ENCODE measurements at places on chromosomes 5 and 9.
A peak's percentile ranks its signal among the peaks of the same experiment; 100 is the strongest.

DNA sequence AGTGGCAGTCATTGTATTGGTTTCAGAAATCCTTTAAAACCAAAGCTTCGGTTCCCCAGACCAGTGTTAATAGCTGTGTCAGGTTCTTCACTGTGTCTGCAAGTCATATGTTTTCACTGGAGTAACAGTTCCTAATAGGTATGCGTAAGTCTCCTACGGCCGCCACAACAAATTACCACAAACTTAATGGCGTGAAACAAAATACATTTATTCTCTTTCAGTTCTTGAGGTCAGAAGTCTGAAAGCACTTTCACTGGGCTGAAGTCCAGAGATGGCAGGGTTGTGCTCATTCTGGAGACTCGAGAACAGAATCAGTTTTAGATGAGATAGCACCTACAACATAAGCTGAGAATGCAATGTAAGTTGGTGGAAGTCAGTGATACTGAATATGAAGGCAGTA, 556.2 kb downstream of the TLE4 start:
- DNase-seq: no peak

GRCh38 chr9:129395633-129396364, 217.7 kb upstream of the IER5L start:
- no peak for DNase-seq

DNA sequence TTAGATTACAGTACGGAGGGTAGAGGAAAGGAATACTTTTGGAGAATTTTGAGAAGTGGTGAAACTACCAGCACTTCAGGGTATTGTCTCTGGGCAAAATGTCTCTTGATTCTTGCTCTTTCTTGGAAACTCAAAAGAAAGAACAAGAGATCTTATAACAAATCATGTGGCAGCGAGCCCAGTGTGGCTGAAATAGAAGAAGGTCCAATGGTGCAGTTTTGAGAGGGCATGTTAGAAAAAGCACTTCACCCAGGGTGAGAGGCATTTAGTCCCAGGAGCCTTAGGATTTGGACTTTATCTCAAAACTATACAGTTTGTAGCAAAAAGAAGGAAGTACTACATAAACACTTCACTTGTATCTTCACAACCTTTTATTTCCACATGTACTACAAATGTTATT, 39.4 kb downstream of the NNT start:
- no peak for DNase-seq

GRCh38 chr5:102583276-102584124, 84.7 kb upstream of the SLCO6A1 start:
- DNase-seq: peak; percentile 32

DNA sequence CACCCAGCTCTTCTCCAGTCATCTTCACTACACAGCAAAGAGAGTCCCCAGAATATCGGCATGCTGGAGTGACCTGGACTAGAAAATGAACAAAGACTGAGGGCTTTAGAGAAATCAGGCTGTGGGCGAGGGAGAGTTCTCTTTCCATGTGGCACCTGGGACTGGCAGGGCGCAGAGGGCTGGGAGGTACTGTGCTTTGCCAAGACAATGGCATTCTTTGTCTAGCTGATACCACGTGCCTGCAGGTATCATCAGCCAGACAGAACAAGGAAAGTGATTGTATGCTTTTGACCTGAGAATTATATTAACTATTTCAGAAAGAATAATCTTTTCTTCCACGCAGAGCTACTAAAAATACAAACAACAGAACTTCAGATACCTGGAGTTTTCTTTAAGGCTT, 30.5 kb downstream of the DDX31 start:
- no peak for DNase-seq

DNA sequence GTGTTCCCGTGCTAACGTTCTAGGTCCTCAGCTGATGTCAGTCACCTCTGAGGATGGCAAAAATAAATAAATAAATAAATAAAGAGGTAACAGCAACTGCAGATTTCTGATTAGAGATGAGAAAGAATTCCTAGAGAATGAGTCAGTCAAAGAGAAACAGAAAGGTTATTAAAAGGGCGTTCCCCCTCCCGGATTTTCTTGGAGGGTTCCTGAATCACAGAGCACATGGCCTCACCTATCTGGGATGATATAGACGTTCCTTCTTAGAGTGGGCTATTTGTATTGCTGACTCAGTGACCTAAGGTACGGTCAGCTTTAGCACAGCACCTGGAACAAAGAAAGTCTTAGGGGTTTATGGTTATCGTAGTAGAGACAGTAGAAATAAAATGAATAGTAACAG, 30.6 kb downstream of the HTR4 start:
- no peak for DNase-seq

DNA sequence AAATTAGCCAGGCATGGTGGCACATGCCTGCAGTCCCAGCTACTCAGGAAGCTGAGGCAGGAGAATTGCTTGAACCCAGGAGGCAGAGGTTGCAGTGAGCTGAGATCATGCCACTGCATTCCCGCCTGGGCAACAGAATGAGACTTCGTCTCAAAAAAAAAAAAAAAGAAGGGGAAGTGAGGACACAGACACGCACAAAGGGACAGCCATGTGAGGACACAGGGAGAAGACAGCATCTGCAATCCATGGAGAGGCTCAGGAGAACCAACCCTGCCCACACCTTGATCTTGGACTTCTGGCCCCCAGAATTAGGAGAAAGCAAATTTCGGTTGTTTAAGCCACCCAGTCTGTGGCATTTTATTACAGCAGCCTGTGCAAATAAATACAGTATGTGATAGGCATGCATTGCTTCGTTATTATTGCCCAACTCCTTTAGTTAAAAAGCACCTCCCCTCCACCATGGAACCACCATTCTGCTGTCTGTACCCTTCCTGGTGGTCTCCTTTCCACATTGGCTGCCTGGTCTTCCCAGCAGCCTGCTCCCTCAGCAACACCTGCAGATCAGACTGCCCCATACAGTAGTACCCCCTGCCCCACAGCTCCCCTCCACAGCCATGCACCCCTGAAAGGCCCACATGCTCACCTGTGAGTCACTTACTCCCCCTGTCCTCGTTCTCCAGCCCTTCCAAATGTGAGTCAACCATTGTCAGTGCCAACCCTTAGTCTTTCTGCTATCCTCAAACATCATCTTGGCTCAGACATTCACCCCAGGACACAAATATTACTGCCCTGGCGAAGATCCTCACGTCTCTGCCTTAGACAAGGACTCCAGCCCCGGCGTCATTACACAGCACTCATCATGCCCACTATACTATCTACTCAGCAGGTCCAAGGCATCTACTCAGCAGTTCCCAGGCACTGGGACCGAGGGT, 128.8 kb downstream of the ROR2 start:
- no peak for DNase-seq

DNA sequence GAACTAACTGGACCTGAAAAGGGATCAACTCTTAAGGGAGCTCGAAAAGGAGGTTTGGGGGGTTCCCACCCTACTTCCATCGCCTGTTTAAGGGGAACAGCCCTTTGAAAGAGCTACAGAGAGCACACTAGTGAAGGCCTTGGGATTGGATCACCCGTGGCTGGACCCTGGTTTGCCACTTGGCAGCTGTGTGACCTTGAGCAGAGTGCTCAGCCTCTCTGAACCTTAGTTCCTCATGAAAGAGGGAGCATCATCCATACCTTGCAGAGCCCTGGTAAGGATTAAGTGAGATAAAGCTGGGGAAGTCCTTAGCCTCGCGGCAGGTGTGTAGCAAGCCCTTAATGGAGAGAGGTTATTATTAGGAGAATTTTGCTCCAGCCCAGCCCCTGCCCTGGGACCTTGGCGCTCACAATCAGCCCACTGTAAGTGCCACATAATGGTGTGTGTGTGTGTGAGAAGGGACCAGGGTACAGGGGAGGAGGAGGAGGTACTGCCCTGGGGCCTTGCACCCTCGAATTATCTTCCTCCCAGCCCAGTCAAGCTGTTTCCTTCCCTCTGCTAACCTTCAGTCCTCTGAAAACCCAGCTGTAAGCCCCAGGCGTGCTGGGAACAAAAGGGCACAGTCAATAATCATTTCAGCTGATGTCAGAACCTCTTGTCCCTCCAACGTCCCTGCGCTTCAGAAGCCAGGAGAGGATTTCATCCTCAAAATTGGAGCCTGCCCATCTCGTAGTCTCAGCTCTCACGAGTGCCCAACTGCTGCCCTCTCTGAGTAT, 42.9 kb downstream of the FOXI1 start:
- DNase-seq: no peak

GRCh38 chr5:149326611-149327010, 18.7 kb upstream of the GRPEL2 start:
- no peak for DNase-seq

DNA sequence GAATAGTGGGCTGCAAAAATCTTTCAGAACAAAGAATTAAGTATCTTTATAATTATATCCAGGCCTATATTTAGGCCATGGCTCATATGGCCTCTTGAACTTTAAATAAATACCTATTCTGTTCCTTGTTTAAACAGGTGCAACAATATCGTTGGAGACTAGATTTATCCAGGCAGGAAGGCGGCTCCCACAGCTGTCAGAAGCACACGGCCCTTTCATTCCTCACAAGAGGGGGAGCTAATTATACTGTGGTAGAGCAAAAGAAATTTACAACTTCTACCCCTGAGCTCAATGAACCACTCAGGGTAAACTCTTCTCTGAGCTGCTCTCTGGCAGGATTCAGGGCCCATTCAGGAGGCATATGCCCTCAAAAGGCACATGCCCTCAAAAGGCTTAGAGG, 31.3 kb downstream of the TMEM174 start:
- peak; percentile 77 for DNase-seq

Data from NCI-H1436 (cell line).